ENCODE measurements at places on chromosomes 2 and 18.

DNA sequence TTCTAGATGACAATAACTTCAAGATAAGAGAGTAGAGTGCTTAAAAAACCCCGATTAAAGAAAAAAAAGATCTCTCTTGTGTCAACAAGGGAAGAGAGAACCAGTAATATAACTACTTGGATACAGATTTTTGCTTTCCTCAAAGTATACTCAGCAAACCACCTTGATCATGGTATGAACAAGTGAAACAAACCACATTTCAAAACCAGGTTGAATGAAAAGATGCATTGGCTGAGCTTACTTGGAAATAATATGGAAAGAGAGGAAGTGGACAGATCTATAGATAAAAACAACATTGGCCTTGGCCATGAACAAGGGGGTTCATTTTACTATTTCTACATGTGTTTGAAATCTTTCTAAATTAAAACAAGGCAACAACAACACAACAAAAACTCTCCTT lies 50.1 kb downstream of the ATP8B1 start:
- no peak for DNase-seq

- no peak for DNase-seq
These were observed 1346.4 kb upstream of the CDH2 start for GRCh38 chr18:29523371-29523770.

DNA sequence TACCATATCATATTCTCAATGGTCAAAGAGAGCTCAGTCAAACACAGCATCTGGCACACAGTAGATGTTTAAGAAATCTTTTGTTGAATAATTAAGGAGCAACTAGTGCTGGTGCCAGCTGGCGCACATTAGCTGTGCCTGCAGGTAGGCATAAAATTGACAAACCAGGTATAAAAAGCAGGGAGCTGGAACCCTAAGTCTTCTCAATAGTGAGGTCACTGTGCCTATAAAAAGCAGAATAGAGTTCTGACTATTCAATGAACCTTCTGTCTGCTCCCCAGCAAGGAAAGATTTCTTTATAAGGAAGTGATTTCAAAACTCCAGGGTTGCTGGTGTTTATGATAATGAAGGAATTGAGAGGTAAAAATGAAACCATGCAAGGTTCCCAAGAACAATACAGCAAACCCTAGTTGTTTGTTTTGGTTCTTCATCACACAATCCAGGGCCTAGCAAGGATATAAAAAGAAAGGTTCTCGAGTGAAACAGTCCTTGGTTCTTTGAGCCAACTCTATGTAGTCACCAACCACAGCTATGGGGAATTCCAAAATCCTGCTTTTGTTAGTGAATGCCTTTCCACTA lies 76.1 kb downstream of the THADA start:
- DNase-seq = no peak

- DNase-seq = no peak
These were observed 122.1 kb upstream of the FOSL2 start for GRCh38 chr2:28270456-28271152.

GRCh38 chr2:23015651-23016200 lies 369.3 kb upstream of the KLHL29 start:
- DNase-seq = no peak

- no peak for DNase-seq
These were observed 36.9 kb downstream of the TBC1D8 start for GRCh38 chr2:101114268-101114783.

DNA sequence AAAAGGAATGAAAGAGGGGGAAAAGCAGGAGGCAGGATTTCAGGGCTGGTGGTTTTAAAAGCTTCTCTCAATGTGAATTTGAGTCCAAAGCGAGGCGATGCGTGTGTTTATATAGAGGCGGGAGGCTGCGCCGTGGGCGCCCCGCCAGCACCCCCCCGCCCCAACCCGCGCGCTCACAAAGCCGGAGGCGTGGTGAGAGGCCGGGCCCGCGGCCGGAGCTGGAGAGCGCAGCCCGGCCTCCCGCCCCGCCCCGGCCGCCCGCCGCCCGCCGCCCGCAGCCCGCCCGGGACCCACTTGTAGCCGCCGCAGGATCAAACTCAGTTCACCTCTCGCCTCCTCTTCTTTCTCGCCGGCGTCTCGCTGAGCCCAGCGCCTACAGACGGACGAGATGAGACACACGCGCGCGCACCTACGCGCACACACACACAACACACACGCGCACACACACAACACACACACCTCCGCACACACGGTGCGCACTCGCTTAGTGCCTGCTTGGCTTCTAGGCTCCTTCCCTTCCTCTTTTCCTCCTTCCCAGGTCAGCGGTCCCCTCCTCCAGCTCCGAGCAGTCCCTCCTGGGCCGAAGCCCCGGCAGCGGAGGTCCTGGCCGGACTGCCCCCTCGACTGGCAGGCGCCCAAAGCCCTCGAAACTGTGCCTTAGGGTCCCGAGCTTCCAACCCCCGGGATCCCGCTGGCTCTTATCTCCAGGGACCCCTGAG lies 1.3 kb upstream of the CYP26B1 start:
- peak; percentile 35 for DNase-seq

DNA sequence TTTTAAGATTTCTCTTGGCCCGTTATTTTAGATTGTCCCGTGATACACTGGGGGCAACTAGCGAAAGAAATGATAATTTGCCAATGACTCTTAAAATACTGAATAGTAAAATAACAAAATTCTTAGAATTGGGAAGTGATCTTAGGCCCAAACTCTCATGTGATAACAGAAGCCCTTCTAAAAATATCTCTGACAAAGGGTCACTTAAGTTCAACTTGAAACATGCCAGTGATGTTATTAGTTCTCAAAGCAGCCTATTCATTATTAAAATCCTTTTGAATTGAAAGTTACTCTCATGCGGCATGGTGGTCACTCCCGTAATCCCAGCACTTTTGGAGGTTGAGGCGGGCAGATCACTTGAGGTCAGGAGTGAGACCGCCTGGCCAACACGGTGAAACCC lies 920.9 kb downstream of the NRXN1 start:
- DNase-seq = no peak

GRCh38 chr2:160140471-160140870 lies 59.6 kb downstream of the ITGB6 start:
- no peak for DNase-seq

DNA sequence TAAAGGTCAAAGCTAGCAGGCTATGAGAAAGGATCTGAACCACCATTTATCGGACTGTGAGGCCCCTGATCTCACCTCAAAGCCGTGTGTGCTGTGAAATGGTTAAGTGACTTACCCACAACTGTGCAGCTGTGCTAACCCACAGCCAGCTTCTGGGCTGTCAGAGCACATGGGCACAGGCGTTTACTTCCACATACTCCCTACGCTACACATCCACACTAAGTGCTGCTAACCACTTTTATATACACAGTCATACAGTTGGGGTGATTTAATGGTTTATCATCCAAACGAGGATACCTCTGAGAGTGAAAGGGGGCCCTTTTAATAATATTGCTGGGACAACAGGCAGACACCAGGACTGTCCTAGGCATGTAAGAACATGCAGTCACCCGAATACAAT lies 37.3 kb downstream of the CYRIA start:
- DNase-seq = no peak

- no peak for DNase-seq
These were observed 471.6 kb downstream of the MBD2 start for GRCh38 chr18:53752781-53753367.

GRCh38 chr18:4751523-4751922 lies 296.4 kb upstream of the DLGAP1 start:
- no peak for DNase-seq

GRCh38 chr2:30300456-30301221 lies 69.3 kb downstream of the LBH start:
- DNase-seq = no peak

GRCh38 chr2:60806988-60807681 lies 51.1 kb downstream of the PAPOLG start:
- no peak for DNase-seq
